ENCODE measurements at places on chromosomes 1 and 21.
A peak's percentile ranks its signal among the peaks of the same experiment; 100 is the strongest.

DNA sequence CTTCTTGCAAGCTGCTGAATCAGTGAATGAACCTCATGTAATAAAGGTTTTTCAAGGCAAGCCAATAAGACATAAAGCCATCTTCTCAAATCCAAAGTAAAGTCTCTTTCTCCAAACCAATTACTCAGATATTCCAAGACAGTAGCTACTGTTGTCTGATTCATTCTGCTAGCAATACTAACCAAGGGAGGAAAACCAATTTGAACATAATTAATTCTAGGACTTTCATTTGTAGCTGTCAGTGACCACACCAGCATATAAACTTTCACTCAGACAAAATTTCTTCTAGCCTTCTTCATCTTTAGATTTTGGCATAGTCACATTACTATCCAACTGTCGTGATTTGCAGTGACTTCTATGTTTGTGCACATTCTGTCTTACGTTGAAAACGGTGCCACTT is 10.5 kb upstream of the INTS3 start:
- DNase-seq = no peak

GRCh38 chr21:33069243-33069642 is 698 bp upstream of the OLIG1 start:
- DNase-seq = no peak

DNA sequence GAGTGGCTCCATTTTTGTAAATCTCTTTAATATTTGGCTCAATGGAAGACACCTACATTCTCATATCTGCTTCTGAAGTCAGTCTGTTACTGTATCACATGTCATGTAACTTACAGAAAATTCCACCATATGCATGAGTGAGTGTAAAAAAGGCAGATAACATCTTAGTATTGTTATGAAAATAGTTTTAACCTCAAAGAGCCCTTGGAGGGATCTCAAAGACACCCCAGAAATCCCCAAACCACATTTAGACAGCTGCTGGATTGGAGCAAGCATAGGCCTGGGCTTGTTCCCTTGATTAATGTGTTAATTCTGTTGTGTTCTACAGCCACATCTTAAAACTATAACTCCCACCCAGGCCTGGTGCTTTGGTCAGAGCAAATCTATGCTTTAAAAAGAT is 16.9 kb downstream of the MACO1 start:
- DNase-seq = no peak

GRCh38 chr1:184480736-184481135 is 93.9 kb downstream of the C1orf21 start:
- no peak for DNase-seq

GRCh38 chr1:48294656-48295055 is 72.1 kb downstream of the SLC5A9 start:
- DNase-seq = no peak

DNA sequence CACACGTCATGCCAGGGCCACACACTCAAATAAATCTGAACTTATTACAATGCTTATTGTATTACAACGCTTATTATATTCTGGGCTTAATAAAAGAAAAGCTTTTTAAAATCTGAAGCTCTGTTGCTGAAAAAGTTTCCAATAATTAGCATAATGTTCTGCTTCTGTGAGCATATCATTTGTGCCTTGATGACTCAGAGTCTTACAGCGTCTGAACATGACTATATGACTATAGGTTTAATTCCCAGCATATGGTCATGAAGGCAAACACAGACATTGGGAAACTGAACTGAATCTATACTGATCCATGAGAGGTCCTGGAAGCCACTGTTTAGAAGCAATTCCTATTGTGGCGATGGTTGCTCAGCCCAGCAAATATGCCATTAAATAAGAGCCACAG is 66.3 kb downstream of the SIM2 start:
- DNase-seq = no peak

DNA sequence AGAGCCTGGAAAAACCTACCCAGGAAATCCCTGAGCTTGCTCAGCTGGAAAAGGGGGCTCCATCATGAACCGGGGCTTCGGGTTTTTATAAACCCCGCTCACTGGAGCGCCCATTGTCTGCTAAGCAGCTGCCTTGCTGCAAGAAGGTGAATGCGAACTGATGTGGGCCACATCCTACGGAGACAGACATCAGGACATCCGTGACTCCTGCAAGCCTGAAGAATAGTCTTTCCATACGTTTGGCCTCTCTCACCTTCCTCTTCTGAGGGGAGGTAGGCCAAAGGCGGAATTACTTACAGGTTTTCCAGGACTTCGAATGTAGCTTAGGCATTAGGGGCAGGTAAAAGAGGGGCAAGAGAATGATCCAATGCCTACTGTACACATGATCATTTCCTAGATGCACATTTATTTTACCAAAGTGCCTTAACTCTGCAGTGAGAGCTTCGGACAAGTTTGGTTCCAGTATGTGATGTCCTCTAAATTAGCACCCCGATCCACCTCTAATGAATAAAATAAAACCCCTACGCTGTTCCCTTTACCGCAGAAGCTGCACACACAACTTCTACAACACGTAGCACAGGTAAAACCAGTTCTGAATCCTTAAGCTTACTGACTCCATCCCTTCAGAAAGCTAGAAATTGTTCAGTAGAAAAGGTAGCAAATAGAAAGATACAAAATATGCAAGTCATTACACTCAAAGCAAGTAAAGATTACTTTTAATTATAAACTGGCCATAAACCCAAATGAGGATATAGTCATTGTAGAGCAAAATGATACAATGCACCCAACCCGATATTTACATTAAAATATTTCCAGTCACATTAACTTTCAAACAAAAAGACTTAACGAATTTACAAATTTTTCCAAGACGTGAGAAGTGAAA is 866 bp upstream of the SORT1 start:
- DNase-seq = no peak

DNA sequence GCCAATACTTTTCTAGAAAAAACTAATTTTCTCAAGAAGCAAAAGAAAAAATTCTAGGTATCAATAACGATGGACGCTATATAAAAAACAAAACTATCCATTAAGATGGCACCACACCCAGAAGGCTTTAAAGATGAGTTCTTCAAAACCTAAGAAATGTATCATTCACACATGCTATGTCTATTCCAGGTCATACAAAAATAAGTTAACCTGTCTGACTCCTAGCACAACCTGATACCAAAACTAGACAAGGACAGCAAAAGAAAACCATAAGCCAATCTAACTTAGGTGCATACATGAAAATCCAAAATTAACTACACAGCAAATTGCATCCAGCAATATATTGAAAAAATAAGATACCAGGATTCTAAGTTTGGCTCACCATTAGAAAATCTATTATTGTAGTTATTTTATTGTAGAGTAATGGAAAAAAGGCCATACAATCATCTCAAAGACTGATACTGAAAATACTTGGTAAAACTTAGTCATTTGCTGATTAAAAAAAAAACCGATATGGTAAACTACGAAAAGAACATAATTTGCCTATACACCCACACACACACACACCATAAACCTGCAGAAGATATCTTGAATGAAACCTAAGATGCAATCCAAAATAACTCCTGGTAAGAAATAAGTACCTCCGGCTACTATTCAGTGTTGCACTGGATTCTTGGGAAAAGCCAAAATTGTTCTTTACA is 55.0 kb downstream of the TRAF5 start:
- no peak for DNase-seq

DNA sequence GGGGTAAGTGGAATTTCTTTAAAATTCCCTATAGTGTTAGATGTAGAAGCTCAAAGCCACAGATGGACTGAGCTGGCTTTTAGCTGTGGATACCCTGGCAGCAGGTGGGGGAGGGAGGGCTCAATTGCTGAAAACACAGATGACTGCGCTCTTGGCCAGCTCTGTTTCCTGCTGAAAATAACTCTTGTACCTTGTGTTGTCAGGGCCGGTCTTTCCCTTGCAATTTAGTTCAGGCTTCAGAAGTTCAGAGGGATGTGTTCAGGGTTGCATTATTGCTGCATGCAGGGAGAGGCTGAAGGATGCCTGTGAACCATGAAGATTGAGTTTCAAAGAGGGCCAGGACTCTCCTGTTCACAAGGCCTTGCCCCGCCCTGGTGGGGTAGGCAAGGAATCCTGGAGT is 58.1 kb upstream of the GCLM start:
- peak; percentile 30 for DNase-seq

DNA sequence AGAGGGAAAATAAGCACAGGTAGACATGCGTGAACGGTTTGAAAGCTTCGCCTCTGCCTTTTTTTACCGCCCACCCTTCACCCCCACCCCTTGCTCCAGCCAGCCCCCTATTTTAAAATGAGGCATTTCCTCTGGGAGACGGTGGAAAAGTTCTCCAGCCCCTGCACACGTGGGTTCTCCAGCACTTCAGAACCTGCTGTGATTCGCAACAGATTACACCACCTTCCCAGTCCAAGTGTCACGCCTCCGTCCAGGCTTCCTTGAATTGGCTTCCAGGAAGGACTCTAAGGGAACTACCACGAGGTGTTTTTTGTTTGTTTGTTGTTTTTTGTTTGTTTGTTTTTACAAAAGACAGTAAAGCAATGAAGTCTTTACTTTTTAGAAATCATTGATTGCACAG is 2.6 kb downstream of the LRRC7 start:
- no peak for DNase-seq

GRCh38 chr1:53733975-53734649 is 4.9 kb downstream of the GLIS1 start:
- DNase-seq = no peak

Data from umbilical cord (tissue), 2 donors.